ENCODE measurements at places on chromosomes 5 and 9.

DNA sequence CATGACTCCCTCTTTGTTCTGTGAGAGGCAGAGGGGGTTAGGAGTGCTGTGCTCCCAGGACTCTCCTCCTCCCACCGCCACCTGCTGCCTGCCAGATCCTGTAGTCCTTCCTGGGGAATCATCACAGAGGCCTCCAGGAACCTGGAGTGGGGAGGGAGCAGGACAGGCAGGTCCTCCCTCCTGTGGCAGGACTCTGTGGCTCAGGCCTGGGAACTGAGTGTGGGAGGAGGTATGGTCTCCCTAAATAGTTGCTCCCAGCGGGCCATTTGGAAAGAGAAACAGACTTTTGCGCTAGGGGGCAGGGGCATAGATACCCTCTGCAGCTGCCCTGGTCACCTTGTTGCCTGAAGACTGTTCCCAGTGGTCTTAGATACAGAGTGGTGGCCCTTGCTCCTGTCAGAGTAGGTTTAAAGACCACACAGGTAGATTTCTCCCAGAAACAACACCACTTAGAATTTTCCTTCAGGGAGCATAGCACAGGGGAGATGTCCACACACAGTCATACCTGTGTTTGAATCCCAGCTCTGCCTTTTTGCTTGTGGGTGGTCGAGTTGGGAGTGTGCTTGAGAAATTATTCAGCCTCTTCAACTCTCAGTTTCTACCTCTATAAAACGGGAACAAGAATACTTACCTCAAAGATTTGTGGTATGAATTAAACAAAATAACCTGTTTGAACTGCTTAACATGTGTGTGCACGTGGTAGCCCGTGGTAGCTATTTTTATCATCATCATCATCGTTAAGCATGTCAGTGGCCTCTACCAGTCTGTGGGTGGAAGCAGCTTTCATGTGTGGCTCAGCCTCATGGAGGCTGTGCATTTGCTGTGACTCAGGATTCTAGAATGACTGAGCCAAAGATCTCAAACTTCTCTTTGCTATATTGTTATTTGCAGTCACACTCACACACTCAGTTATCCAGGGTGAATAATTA is 55.8 kb downstream of the SLC22A5 start:
- peak; percentile 59 for DNase-seq

GRCh38 chr5:154260224-154260927 is 69.8 kb downstream of the GALNT10 start:
- no peak for DNase-seq

DNA sequence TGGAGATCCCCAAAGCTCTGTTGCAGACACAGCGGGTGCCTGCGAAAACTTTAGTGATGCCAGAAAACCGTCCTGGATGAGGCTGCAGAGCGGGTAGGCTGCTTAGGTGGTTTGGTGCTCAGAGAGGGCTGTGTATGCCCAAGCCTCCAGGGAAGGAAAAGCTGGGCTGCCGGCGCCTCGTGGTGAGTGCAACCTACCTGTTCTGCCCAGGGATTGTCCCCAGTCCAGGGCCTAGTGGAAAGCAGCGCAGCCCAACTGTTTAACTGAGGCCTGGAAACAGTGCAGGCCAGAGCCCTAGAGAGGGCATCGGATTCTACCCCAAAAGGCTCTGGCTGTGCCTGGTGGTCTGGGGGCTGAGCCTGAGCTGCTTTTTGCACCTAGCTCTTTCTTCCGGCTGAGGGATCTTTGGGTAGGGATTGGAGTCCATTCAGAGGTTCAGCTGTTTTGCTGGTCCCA is 2.8 kb downstream of the LMX1B start:
- DNase-seq, result no peak

- DNase-seq, result no peak
Measured at GRCh38 chr5:80864706-80865435, 95.3 kb upstream of the RASGRF2 start.

- DNase-seq, result no peak
Measured at GRCh38 chr5:109705596-109705995, 15.9 kb downstream of the MAN2A1 start.

- no peak for DNase-seq
Measured at GRCh38 chr9:1005043-1005667, 28.7 kb downstream of the DMRT3 start.

DNA sequence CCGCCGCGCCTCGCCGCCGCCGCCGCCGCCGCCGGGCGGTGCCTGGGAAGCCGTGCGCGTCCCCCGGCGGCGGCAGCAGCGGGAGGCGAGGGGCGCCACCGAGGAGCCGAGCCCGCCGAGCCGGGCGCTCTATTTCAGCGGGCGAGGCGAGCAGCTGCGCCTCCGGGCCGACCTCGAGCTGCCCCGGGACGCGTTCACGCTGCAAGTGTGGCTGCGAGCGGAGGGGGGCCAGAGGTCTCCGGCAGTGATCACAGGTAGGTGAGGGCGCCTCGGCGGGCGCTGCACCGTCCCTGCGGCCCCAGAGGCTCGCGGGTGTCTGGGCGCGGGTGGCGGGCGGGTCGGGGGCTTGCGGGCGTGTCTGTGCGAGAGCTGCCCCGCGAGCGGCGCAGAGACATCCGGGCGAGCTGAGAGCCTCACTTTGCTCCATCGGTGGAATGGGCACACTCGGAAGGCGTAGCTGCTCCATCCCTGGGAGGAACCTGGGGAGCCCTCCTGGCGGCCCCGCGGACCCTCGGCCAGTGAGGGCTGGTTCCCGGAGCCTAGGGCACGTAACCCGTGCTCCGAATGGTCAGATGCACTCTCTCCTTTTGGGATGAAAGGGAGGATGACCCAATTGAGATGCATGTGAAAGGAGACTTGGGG is 864 bp downstream of the PAPPA start:
- peak; percentile 64 for DNase-seq

DNA sequence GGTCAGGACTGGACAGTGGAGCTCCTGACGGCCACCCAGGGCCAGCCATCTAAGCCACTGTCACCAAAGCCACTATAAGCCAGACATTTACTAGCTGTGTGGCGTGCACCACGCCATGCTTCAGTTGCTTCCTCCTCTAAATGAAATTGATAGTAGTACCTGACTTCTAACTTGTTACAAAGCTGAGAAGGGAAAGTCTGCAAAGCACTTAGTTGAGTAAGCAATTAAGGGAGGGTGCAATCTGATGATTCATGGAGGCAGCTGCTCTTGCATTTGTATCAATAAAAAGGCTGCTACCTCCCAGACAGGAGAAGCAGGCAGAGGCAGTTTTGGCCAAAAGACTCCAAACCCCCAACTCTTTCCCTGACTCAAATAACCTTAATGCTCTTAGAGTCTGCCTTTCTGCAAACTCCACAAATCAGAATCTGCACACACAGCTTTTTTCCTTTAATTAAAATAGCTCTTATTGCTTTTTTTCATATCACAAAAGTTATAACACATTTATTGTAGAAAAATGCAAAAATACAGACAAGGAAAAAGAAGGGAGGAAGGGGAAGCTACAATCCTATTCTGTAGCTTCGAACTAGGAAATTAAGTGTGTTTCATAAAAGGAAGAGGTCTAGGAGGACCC is 19.3 kb upstream of the RAPGEF1 start:
- DNase-seq, result no peak

DNA sequence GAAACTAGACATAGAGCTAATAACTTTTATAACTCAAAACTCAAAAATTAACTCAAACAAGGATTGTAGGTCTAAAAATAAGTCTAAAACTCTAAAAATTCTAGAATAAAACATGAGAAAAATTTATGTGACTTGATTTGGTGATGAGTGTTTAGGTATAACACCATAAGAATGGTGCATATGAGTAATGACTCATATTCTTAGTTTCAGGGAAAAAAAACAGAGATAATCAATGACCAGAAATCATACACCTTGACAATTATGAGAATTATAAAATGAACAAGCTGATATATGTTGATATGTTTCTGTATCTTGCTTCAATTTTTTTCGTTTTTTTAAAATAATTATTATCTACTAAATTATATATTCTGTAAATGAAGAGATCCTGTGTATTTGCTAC is 541.2 kb downstream of the PTPRD start:
- DNase-seq, result no peak

DNA sequence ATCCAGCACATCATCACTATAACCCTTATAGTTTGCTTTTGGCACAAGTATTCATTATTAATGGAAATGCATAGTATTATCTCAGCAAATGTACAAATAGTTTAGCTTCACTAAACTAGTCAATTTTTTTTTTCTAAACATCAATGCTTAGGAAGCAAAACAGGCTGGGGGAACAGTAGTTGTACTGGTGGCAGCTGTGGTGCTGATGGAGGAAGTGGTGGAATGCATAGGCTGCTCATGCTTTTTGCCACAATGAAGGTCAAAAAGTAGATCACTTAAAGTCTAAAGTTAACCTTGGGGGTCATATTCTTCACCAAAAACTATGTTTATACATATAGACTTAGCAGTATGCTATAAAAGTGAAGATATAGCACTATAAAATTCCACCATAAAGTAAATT is 36.3 kb upstream of the CDKN2B start:
- DNase-seq, result no peak

DNA sequence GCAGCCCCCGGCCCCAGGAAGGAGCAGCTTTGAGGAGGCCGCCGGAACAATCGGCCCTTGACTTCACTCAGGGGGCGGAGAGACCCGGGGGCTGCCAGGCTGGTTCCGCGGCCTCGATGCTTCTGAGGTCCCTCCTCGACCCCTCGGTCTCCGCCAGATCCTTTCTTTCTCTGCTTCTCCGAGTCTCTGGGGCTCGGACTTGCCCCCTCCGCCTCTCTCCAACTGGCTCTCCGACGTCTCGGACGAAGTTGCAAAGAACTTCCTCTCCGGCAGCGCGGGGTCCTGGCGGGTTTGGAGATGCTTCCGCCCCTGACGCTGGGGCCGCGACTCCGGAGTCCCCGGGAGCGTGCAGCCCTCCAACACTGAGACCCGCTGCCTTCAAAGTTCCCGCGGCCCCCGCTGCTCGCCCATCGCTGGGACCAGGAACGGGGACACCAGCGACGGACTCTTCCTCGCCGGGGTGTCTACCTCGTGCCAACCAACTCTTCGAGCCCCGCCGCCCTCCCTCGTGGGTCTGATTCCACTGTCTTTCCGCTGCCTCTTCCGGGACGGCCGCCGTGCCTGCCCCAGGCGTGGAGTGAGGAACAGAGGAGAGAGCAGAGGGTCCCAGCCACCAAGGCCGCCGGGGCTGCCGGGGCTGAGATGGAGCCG is 7.0 kb downstream of the PAX5 start:
- DNase-seq, result no peak

- no peak for DNase-seq
Measured at GRCh38 chr9:109110329-109111021, 9.3 kb downstream of the TMEM245 start.

DNA sequence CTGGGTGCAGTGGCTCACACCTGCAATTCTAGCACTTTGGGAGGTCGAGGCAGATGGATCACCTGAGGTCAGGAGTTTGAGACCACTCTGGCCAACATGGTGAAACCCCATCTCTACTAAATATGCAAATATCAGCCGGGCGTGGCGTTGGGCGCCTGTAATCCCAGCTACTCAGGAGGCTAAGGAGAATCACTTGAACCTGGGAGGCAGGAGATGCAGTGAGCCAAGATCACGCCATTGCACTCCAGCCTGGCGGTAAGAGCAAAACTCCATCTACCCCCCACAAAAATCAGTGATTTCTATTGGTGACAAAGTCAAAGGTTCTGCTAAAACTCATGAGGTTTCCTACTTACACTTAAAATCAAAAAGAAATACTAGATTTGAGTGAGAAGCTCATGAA is 18.8 kb downstream of the CSNK1A1 start:
- DNase-seq, result no peak

- no peak for DNase-seq
Measured at GRCh38 chr5:19314840-19315239, 673.2 kb downstream of the CDH18 start.

DNA sequence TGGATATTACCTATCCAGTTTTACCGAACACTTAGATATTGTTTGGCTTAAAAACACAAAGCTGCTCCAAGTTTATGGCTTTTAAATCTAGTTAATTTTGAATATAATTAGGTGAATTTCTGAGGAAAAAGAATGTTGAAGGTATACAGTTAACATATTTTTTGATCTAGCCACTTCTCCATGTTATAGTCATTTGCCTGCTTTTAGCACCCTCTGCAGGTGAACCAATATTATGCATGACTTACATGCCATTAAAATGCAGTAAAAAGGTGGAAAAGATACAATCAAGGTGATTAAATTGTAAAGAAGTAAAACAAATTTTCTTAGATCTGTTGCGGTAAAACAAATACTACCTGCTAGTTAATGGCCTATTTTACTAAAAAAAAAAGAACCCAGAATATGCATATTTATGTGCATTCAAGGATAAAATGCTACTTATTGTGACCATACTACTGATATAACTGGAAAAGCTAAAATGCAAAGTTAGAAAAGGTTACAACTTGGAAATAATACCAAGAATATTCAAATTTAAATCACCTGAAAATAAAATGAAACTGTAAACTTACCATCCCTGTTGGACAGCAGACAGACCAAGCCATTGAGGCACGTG is 132.1 kb downstream of the AP3B1 start:
- no peak for DNase-seq

DNA sequence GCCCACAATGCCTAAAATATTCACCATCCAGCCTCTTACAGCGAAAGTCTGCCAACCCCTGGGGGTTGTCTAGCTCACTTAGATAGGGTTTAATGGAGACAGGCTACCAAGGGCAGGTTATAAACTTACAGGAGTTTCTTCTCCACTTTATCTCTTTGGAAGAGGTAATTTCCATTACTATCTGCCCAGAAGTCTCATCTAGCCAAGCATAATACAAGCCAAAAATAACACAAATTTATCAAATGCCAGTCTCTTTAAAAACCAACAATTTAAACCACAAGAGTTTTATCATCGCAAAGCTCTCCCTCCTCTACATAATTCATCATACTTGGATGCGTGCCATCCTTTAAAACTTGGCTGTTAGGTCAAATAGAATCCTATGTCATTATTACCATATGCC is 6.2 kb downstream of the RBM22 start:
- no peak for DNase-seq

DNA sequence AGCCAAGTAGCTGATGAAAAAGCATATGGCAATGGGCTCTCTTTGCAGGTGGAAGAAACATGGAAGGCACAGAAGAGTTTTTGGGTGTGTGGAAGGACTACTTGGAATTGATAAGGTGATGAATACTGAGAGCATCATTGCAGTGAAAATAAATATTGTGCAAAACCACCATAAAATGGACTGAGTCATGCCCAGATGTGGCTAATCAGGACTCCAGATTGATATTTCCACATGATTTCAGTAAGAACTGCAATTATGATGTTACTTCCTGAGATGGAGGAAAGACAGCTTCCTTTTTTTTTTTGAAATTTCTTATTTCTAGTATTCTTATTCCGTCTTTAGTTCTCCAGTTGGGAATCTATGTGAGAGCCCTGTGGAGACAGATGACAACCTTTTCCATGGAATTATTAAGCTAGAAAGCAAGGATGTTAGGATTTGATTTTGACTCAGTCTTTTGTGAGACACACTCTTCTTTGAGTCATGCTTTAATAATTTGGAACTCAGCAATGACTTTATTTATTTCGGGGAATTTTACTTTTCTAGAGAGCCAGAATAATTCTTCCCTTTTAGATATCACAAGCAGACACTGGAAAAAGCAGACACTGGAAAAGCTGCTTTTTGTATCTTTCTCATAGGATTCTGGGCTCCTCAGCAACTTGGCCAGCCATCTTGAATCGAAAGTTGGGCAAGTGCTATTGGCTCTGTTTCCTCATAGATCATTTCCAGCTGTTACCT is 94.2 kb upstream of the VCAN start:
- no peak for DNase-seq

All from sigmoid colon (tissue), 7 donors.